Amygdala (tissue), 56 donors: ENCODE measurements at places on chromosomes 16 and 17.

- DNase-seq: no peak
Measured at GRCh38 chr17:6913608-6914443, 82.0 kb upstream of the ALOX12 start.

- DNase-seq: no peak
Measured at GRCh38 chr17:71803656-71804284, 317.1 kb upstream of the SOX9 start.

- DNase-seq: no peak
Measured at GRCh38 chr17:64259922-64260321, 3.1 kb downstream of the TEX2 start.

DNA sequence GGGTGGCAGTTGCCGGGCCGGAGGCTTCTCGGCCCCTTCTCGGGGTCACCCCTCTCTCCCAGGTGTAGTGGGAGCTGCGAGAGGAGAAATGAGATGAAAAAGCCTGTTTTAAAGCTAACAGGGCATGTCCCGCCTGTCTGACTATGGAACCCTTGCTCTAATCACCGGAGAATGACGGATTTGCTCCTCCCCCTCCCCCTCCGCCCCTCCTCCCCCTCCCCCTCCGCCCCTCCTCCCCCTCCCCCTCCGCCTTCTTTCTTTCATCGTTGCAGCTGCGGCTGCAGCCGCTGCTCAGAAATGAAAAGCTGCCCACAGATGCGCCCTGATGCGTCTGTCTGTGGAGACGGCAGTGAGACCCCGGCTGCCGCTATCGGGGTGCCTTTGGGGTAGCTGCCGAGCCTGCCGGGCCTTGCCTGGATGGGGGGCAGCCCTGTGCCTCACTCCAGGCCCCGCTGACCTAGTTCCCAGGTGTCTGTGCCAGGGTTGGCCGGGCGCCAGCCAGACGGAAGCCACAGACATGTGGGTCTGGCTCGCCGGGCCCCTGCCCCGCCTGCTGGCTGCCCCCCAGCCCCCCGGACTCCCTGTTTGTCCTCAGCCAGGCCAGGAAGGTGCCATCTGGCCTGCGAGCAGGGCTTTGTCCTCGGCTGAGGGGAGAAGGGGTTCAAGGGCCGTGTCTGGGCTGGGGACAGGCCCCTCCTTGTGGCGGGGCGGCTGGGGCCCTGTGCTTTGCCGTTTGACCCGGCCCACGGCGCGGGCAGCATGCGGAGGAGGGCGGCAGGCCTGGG, 37.7 kb downstream of the GINS2 start:
- peak; percentile 56 for DNase-seq

DNA sequence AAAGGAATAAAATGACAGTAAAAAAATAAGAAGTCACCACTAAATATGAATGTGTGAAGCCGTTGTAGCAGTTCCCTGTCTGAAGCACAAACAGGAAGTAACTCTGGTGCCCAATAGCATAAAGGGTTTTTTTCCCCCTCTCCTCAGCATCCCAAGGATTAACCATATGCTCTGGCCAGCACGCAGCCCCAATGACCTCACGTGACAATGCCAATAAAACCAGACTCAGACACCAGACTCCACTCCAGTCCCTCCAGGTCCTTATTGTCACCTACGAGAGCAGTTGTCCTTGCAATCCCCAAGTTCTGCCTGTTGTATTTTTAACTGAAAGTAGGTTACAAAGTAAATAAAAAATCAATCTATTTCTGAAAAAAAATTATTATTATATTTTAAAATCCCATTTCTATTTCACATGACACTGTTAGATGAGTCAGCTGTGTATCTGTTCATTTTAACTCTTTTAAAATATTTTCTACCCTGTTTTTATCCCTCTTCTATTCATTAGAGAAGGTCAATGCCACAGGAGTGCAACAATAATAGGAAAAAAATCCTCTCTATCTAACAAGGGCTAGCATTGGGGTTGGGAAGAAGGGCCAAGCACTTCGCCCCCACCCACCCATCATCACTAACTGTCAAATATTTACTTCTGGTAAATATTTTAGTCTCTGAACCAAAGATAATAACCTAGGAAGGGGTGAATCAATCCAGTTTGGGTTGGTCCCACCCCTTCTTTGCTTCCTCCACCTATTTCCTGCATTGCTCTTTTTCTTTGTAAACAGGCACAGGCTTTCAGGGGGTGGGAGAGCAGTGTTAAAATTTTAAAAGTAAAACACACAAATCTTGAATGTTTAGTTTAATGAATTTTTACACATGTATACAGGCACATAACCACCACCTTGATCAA, 6.6 kb downstream of the PRAC1 start:
- DNase-seq: no peak

- no peak for DNase-seq
Measured at GRCh38 chr17:77696721-77697460, 261.6 kb upstream of the TNRC6C start.

DNA sequence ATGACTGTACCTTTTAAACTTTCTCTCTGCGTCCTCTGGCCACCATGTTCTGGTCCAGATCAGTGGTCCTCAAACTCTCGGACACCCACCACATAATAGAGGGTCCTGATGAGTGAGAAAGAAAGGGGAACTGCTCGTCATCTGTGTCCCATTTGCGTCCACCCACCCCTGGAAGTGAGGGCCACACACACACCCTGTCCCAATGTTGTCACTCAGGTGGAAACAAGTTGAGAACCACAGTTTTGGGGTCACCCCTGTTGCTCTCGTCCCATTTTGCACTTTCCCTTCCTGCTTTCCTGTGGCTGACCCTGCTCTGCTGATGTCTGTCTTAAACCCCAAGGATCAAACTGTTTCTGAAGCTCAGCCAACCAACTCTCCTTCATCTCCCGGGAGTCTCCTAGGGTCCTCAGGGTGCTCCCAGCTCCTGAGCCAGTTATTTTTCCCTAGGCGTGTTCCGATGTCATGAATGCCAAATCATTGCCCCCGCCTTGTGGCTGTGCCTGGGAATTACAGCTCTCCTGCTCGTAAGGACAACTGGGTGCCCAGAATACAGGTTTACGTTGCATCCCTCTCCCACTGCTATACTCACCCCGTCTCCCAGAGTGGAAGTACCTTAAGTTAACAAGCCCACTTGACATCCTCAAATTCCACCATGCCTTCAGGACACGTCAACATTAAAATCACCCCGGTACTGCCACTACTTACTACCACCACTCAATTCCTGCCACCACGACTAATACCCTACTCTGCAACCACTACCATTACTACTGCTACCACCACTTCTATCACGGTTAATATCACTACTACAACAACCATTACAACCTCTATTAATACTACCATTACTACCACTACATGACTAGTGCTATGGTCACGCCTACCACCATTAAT, 26.0 kb upstream of the HNF1B start:
- DNase-seq: no peak

- no peak for DNase-seq
Measured at GRCh38 chr16:80105160-80105559, 435.6 kb upstream of the DYNLRB2 start.

DNA sequence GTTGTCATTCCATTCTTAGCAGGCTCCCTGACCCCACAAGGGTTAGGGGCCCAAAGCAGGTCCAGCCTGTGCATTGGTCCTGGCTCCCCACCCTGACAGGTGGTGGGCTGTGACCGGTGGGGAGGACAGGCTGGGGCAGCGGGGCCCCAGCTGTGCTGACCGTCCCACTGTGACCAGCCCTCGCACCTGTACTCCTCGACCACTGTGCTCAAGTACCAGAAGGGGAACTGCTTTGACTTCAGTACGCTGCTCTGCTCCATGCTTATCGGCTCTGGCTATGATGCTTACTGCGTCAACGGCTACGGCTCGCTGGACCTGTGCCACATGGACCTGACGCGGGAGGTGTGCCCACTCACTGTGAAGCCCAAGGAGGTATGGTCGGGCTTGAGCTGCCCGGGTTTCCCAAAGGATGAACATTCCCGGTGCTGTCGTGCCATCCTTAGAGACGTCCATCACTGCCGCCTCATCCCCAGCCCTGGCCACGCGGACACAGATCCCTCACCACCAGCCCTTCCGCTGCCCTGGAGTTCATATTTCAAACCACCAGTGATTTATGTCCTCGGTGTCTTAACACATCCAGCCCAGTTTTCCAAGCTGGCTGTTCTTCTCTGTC, 7.3 kb downstream of the DRC7 start:
- DNase-seq: no peak

DNA sequence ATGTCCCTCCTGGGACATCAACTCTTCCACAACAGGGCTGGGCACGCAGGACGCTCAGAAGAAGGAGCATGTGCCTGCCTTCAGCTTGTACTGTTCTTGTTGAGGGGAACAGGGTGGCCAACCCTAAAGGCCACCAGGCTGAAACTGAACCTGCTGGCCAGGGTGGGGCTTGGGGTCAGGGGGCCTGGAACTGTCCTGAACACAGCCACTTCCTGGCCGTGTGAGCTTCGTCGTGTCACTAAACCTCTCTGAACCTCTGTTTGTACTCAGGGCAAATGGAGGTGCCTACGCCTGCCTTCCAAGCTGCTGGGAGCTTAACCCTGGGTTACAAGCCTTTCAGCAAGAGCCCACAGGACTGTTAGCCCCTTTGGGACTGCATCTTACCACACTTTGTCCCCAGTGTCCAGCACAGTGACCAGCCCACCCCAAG, 6.7 kb downstream of the ARHGAP27 start:
- DNase-seq: no peak

- DNase-seq: no peak
Measured at GRCh38 chr17:11264183-11264871, 23.3 kb downstream of the SHISA6 start.

DNA sequence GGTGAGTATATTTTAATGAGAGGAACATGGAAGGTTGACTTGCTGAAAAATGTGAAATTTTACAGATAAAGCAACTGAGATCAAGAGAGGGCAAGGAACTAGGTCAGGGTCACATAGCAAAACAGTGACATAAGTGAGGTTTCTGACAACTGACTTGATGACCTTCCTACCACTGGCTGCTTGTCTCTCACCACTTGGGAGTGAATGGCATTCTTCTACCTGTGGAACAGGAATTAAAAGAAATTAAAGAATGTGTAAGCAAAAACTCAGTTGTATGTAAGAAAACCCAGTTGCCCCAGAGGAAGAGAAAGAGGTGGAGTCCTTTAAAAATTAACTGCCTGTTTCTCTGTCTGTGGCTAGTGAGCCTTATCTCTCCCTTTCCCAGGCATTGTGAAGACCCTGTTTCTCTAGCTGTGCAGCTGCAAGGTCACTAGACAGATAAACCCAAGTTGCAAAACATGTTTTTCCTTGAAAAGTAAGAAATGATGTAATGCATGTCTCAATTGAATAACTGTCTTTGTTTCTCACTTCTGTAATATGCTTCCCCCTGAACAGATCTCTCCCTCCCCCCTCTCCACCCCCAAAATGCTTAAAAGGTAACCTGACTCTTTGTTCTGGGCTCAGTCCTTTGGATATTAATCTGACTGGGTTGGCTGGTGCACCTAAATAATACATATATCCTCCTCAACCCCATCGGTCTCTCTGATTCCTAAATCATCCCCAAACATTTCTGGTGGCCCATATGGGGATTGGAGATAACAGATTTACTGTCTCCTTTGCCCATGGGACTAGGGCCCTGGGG, 23.4 kb downstream of the ACSM1 start:
- no peak for DNase-seq

DNA sequence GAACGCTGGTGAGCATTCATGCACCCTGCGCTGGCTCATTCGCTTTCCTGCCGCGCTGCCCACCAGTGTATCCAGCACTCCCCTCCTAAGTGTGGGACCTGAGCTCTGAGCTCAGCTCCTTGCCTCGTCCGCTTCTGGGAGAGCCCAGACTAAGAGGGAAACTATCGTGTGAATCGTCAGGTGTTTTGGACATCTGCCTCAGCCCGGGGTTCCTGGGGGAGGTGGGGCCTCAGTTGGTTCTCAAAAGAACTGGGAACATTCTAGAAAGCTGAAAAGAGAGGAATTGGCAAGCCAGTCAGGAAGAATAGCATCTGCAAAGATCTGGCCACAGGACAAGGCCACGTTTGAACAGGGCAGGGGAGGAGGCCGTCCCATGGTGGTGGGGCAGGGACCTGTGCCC, 205.4 kb upstream of the CIBAR2 start:
- no peak for DNase-seq

GRCh38 chr17:39791111-39791992, 53.6 kb downstream of the GRB7 start:
- DNase-seq: no peak

DNA sequence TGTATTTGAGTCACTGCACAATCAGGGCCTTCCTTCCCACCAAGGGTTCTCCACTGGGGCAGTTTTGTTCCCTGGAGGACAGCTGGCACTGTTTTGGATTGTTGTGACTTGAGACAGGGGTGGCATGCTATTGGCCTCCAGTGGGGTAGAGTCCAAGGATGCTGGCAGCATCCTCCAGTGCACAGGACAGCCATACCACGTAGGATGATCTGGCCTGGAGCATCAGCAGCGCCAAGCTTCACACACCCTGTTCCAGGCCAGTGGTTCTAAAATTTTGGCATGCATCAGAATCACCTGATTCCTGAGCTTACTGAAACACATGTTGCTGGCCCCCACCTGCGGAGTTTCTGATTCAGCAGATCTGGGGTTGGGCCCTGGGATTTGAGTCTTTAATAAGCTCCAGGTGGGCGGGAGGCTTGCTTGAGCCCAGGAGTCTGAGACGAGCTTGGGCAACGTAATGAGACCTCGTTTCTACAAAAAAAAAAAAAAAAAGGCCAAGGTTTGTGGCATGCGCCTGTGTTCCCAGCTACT, 83.2 kb downstream of the MGAT5B start:
- no peak for DNase-seq

DNA sequence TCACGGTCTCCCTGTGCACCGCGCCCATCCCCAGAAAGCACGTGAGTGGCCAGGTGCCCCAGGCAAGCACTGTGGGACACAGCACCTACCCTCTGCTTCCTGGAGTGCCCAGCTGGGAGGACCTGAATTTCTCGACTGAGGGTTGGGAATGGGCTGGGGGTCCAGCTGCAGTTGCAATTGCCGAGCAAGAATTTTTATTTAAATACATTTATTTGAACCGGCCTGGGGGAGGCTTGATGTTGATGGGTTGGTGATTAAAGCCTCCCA, 6.3 kb downstream of the SLC5A2 start:
- no peak for DNase-seq

GRCh38 chr16:79912592-79913310, 312.2 kb upstream of the MAF start:
- no peak for DNase-seq

GRCh38 chr16:50838165-50838564, 96.3 kb downstream of the CYLD start:
- no peak for DNase-seq

- no peak for DNase-seq
Measured at GRCh38 chr17:60108712-60109111, 30.0 kb upstream of the HEATR6 start.

GRCh38 chr16:83936581-83937165, 16.4 kb upstream of the OSGIN1 start:
- DNase-seq: no peak

DNA sequence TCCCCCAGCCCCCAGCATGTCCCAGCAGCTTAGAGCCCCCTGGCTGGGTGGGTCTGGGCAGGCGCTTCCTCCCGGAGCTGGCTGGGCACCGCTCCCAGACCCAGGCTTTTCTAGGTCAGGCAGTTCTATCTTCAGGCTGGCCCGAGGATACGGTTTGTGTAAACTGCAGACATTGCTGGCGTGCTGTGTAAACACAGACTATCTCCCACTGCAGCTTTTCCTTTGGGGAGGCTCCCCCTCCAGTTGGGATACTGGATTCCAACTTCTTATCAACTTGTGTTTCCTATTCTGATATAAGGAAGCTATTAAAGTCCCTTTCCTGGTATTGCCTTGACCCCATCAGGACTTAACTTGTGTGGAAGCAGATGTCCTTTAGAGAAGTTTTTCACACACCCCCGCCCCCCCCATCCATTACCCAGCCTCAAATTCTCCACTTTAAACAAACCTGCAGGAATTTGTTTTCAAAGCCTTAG, 18.3 kb upstream of the GNA13 start:
- DNase-seq: peak; percentile 24
